ENCODE measurements at places on chromosomes 1 and 21.

DNA sequence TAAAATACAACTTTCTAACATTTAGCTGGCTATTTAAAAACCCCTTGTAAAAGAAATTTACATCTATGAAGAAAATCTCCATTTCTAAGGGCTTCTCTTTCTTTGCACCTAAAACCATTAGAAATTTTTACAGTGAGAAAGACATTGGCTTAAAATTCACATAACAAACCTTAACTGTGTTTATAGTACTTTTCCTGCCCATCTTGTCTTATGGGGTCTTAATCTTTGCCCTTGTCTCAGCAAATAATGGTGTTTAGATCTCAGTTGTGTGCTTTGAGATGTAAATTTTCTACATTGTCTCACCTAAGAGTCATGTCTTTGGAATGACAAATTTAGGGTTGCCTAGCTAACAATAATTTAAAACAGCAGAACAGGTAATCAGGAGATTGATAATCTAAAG, 71.5 kb downstream of the DDAH1 start:
- DNase-seq: no peak

DNA sequence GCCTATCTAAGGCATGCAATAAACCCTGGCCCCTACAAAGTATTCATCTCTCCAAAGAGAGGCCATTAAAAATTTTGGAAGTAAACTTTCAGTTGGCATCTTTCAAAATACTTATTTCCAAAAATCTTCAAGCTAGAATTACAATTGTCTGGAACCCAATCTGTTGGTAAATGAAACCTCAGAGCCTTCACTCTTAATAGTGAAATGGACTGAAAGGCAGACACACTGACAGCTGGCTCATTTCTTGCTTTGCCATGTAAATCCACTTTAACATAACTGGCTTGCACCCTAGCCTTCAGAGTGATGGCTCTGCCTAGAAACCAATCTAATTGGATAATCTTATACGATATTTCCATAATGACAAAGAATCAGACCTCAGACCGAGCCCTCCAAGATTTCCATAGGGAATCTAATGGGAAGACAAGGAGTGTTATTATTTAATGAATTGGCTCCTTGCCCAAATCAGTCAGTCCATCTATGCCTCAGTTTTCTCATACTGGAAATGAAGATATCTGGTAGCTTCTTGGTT, 9.2 kb upstream of the PALMD start:
- no peak for DNase-seq

DNA sequence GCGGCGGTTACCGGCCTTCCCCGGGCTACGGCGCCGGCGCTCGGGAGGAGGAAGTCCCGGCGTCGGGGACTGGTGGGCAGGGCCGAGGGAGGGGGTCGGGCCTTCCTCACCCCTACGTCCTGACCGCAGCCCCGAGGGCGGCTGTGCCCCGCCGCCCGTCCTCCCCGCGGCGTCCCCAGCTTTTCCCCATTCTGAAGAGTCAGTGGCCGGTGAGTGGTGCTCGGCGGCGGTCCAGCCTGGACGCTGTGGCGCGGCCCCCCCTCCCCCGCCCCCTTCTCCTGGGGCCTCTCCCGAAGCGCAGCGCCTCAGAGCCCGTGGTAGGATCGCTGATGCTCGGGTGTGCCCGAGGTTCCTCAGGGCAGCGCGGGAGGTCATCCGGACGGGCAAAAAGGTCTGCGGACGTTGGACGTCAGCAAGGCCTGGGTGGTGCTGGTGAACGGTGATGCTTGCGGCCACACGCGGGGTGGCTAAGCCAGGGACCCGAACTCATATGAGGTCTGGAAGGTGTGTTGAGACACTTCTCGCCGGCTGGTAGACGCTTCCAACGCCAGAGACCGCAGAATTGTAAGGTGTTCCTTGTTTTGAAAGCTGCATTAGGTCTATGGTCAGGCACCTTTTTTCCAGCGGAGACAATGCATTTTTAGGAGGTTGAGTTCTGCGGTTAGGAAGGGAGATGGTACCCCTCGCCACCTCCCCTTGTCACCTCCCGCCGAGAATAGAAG, 725 bp downstream of the SLC25A33 start:
- DNase-seq: no peak

- DNase-seq: no peak
These were observed 9.1 kb downstream of the TUFT1 start for GRCh38 chr1:151549199-151549598.

DNA sequence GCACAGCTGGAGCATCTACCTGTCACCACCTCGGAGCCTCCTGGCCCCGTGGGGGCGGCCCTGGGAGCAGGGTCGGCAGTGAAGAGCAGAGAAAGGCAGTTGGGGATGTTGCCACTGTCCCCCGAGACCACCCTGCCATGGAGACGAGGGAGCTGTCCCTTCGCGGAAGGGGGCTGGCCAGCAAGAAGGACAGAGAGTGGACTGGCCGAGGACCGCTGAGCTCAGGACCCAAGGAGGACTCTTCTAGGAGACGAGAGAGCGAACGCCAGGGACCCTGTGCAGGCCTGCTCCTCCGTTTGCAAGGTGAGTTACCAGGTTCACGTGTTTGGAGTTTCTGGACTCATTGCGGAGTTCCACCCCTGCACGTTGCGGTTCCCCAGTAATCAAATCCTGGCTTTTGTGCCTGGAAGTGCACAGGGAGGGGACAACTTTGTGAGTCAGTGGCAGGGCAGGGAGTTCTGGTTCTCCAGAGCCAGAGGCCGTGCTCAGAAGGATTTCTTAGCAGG, 5.6 kb upstream of the POFUT2 start:
- DNase-seq: no peak

- DNase-seq: no peak
These were observed 9.5 kb upstream of the DEPDC1 start for GRCh38 chr1:68506386-68506785.

GRCh38 chr1:933603-933940, 9.8 kb downstream of the SAMD11 start:
- DNase-seq: no peak

DNA sequence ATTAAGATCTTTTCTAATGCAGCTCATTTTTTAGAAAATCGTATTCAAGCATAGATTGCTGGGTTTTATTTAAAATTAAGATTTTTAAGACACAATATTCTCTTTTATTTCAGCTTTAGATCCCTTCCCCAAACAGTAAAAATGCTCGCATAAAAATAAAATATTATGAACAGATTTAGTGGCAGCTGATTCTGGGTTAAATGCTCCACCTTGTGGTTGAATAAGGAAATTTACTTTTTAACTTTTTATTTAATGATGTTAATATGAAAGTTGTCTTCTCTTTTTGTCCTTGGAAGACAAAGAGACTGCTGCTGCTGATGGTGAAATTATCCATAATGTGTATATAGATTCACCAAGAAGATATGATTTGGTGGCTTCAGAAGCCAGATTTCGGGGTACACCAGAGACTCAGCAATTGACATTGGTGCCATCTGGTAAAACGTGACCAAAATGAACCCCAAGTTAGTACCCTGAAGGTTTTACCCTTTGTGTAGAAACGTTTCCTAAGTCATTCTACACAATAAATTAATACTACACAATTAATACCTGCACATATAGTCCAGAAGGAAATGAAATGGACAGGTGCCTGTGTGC, 128.0 kb downstream of the ADAMTS1 start:
- DNase-seq: no peak

DNA sequence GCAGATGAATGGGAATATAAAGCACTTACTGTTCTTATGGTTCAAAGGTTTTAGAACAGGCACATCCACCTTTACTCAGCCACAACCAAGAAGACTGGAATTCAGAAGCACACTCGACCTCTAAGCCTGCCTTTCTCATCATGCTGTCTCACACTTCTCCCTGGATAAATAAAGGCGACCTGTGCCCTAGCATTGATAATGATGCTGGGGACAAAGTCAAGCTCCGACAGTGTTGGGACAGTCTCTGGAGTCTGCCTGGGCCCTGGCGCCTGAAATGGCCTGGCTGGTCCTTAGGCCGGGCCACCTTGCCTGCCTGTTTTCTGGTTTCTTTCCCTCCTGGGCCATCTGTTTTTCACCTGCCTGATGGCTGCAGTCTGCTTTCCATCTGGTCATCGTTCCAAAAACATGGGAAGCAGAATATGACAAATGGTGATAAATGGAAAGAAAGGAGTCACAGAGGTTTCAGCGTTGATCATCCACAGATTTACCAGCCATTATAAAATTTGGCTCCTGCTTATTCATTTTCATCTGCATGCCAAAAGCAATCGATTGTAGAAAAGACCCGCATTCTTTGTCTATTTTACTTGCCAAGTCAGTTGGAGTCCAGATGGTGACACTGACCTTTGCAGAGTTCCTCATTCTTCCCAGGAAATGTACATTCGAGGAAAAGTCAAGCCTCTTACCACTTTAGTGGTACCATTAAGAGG, 91.2 kb upstream of the KCNJ15 start:
- peak; percentile 29 for DNase-seq

DNA sequence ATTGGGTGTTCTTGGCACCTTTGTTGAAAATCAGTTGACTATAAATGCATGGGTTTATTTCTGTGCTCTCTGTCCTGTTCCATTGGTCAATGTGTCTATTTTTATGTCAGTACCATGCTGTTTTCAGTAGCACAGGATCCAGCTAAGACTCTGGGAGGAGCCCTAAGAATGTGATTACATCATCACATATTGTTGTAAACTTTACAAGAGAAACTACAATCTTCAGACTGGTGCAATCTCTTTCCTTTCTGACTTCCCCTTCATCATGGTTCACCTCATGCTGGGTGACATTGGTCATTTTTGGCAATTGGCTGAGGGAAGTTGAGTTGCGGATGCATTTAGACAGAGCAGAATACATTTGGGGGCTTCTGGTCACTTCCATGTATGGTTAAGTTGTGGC, 88.4 kb downstream of the C21orf91 start:
- DNase-seq: no peak

DNA sequence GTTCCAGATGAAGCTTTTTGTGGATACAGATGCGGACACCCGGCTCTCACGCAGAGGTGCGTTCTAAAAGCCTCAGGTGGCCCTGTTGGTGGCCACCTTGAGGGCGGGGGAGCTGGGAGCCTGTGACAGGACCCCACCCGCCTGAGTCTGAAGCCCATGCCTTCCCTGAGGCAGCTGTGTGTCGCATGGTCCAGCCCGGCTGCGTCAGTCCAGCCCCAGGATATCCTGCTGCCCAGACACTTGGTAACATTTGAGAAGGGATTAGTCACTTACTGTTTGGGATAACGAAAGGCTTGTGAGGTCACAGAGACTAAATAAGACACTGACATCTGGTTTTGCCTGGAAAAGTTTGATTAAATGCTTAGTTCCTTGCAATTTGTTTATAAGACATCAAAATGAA, 68.9 kb downstream of the UCK2 start:
- DNase-seq: no peak

DNA sequence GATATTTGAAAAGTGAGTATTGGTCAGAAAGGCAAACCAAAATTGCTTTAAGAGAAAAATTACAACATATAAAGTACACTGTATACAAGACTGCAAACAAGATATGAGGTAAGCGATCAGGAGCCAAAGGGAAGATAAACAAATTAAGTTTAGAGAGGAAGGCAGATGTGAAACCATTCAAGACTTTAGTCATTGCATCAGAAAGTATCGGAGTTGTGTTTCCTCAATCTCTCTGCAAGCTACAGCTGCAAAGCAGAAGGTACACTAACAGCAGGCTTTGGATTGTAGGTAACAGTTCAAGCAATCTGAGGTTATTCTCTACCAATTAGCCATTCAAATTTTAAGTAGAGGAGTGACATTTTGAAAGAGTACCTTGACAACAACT, 21.3 kb upstream of the TLCD4 start:
- no peak for DNase-seq

- no peak for DNase-seq
These were observed 43.5 kb downstream of the WLS start for GRCh38 chr1:68188644-68189340.

GRCh38 chr1:233238884-233239431, 56.6 kb downstream of the PCNX2 start:
- DNase-seq: no peak

GRCh38 chr1:52225174-52225573, 83.3 kb downstream of the ZFYVE9 start:
- DNase-seq: no peak

DNA sequence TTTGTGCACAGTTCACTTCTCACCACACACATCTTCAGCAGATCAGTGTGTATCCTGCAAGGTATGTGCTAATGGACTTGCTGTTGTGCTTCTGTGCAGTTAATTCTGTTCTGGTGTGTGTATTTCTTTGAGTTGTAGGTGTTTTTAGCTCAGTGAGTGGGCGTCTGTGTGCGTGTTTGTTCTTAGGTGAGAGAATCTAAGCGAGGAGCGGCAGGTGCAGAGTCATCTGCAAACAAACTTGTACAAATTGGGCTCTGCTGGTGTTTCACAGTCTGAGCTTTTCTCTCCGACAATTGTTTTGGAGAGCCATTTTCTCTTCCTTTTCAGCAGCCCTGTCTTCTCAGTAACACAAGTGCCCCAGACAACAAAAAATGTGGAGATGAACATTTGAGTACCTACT, 43.6 kb downstream of the ACP6 start:
- DNase-seq: peak; percentile 48

DNA sequence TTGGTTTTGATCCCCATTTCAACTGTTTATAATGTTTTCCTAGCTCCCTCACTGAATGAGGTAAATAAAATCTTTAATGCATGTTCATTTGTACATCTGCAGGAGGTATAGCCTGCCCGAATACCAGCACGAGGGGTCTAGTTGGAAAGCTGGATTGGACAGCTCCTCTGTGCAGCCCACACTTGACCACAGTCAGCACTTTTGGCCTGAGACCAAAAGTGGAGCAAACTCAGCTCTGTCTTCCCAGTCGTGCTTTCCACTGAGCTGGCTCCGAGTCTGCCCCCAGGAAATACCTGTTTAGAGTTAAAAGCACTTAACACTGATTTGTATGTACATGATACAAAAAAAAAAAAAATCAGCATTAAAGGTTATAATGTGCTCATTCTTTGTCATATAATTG, 224.4 kb downstream of the DSCAM start:
- DNase-seq: no peak

GRCh38 chr1:207495801-207496792, at the start of gene CR1:
Gene CR1 (plus strand): TSS chr1:207496157. CDS start chr1:207496268, 111 bp downstream.
- no peak for DNase-seq

GRCh38 chr1:240107058-240107684, 15.5 kb downstream of the FMN2 start:
- DNase-seq: peak; percentile 10

DNA sequence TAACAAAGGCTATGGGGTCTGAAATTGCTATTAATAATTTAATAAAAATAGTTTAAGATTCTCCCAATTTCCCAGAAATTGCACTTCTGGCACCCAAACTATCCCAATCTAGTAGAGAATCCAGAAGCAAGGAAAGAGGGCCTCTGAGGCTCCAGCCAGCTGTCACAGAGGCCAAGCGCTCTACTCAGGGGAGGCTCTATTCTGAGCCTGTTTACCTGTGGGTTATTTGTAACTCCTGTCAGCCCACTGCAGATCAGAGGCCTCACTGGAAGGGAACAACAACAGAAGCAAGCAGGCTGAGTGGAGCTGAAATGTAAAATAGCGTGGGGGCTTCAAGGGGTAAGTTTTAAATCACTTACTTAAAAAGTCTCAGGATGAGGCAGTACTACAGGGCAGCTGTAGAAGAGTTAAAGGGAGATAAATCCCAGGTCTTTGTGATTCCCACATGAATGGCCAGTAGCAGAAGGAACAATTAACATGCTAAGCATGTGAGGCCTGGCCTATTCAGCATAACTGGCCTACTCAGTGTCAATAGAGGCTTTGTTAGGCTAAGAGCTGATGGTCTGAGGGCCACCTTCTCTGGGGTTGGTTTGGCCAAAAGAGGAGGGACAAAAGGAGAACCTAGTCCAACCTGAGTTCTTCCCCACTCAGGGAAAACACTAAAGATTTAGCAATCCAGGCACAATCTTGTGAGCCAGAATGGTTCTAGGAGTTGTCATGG, 12.8 kb downstream of the ZNF687 start:
- DNase-seq: no peak
